ENCODE measurements at places on chromosomes 6 and 20.

DNA sequence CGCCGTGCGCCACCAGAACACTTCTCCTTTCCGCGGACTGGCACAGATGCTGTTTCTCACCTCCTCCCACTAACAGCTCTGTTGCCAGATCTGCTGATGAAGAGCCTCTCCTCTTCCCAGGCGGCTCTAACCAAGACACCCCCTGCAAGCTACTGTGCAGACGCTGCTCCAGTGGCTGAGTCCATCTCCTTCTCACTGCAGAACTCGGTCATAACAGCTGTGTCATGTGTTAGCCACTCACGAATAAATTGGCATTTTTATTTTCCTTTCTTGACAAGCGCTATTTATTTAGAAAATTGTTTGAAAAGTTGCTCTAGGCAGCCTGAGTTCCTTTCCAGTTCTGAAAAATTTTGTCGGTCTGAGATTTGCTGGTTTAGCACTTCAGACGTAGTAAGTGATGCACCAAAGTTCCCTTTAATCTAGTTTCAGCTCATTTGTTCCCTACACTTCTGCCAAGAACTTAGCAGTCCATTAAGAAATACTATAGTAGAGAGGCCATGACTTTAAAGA, 12.8 kb upstream of the PLEKHG1 start:
- no peak for DNase-seq

DNA sequence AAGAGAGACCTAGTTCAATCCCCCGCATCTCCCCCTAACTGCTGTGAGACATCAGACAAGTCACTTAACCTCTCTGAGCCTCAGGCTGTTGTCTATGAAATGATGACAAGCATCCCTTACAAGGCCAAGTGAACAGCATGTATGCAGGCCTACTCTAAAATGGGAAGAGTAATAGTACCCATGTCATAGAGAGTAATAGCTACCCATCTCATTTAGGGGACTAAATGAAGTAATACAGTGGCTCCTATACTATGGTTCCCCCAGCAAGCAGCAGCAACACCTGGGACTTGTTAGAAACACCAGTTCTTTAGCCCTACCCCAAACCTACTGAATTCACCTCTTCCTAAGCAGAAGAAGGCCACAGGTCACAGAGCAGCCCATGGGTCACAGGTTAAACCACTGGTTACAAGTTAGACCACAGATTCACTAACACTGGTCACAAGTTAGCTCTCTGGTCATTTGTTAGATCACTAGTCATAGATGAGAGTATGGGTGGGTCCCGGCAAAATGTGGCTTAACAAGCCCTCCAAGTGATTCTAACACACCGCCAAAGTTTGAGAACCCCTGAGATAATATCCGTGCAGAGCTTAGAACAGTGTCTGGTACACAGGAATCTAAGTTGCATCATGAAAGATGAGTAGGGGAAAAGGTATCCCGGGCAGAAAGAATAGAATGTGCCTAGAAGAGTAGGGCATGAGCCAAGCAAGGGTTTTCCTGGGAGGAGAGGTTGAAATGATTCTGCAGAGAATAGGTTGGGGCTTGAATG, 1.4 kb downstream of the DEFB124 start:
- no peak for DNase-seq

DNA sequence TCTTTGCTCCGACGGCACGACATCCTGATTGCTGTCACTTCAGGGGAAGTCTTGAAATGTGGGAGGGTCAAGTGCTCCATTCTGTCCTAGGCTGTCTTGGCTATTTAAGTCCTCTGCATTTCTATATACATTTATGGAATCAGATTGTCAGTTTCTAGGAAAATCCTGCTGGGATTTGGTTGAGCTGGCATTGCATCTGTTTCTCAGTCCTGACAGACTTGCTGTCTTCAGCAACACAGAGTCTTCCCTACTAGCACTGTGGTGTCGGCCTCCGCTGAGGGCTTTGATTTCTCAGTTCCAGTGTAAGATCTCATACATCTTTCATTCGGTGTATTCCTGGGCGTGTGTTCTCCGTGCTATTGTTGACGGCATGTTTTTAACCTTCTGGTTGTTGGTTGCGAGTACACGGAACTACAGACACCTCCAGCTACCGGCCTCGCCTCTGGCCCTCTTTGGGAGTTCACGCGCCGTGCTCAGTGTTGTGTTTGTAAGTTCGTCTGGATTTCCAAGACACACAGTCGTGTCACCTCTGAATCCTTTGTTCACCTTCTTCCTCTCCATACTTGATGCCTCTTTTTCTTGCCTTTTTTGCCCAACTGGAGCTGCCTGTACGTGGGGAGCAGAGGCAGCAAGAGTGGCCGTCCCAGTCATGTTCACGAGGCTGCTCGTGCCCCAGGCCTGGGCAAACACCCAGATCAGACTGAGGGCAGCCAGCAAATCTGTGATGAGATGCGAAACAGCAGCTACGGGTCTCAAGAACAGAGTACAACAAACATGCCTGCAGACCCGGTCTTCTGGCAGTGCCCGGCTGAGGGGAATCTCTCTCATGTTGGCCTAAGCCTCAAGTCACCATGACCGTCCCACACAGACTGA, 92.8 kb downstream of the TAF4 start:
- no peak for DNase-seq

DNA sequence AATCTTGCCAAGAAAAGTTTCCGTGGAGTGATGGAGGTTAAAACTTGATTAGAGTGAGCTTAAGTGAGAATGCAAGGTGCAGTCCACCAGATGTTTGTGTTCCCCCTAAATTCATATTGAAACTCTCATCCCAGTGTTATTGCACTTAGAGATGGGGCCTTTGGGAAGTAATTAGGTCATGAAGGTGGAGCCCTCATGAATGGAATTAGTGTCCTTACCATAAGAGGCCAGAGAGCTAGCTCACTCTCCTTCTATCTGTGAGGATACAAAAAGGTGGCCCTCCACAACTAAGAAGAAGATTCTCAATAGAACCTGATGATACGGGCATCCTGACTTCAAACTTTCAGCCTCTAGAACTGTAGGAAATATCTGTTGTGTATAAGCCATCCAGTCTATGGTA, 258.6 kb downstream of the GRIK2 start:
- DNase-seq, result no peak

DNA sequence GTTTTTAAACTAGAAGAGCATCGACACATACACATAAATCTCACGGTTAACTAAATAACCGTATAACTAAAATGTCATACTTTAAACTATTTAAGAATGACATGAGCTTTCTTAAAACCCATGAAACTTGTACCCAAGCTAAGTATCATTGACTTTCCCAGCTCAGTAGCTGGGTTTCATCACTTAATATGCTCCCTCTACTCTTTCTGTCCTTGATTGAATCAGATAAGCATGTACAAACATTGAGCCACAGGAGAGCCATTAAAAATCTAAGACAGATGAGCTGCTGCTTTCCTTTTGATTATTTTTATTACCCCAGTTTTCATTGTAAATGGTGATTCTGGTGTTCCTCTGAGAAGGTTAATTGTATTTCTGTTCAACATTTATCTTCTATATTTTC, 115.8 kb downstream of the FOXO3 start:
- no peak for DNase-seq

DNA sequence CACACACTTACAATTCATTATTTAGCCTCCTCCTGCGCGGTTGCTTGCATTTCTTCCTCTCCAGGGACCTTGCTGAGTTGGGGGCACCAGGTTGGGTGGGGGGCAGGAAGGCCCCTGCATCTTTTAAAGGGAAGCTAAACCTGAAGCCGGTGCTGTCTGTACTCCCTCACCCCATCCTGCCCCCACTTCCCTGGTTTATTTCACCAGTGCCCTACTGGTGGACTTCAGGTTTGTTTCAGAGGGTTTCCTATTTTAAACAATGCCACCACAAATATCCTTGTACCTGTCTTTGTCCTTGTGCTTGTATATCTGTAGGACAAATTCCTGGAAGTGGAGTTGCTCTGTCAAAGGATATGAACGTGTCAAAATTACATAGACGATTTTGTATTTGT, 21.0 kb downstream of the PTK7 start:
- no peak for DNase-seq

DNA sequence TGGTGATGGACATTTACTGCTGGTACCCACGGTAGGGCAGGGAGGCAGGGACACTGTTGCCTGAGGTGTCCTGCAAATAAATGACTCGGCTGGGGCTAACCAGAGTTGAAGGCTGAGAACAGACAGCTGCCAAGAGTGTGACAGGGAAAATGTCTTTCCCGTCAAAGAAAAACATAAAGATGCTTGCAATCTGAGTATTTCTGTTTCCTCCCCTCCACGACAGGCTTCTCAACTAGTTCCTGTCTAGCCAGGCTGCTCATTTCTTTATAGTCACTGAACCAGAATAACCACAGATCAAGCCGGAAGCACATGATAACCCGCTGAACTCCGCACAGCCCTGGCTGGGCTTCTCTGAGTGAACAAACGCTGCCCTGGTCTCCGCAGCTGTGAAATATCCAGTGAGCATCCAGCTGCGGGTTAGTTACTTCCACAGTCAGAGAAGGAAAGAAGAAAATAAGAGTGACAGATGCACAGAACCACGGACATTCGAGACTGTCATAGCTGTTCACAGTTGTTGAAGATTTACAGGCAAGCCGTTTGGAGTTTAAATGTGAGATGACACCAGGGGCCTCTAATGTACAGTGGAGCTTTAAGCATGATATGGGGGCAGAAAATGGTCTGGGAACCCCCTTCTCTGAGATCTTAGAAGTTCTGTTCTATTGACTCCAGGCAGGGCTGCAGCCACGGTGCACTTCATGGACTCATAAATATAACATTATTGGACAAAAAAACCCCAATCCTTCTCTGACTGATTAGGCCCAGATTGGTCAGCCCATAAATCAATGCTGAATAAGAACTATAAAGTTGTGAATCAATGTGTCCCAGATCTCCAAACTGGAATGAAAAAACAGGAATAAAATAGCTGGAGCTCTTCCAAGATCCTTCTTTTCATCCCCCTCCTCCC, 299.9 kb upstream of the SUPT3H start:
- DNase-seq, result peak; percentile 46

DNA sequence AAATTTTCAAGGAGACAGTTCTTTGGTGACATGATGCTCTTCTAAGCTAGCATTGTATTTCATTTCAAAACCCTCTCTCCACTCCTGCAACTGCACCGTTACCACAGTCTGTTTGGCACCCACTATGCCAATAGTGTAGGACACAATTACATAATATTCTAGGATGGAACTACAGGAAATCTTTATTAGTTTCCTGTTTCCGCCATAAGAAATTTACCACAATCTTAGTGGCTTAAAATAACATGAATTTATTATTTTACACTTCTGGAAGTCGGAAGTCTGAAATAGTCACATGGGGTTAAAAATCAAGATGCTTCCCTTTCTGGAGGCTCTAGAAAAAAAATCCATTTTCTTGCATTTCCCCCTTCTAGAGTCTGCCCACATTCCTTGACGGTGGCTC, 733.1 kb downstream of the HDGFL1 start:
- DNase-seq, result no peak

GRCh38 chr6:165962366-165962765, 205.3 kb downstream of the TBXT start:
- DNase-seq, result no peak

DNA sequence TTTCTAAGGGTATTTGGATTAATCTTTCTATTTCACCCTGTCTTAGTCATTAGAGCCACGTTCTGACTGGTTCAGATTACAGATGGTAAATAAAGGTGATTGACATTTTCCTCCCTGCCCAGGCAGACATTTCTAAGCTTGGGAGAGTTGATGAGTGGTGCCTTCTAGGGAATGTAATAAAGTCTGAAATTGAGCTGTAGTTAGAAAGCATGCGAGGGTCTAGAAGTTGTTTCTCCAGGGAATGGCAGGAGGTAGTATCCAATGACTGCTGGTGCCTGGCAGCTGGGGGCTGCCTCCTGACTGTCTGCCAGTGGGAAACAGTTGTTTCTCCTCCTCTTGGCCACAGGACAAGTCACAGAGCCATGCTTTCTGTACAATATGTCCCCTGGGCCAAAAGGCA, 14.6 kb downstream of the EDN3 start:
- DNase-seq, result no peak

DNA sequence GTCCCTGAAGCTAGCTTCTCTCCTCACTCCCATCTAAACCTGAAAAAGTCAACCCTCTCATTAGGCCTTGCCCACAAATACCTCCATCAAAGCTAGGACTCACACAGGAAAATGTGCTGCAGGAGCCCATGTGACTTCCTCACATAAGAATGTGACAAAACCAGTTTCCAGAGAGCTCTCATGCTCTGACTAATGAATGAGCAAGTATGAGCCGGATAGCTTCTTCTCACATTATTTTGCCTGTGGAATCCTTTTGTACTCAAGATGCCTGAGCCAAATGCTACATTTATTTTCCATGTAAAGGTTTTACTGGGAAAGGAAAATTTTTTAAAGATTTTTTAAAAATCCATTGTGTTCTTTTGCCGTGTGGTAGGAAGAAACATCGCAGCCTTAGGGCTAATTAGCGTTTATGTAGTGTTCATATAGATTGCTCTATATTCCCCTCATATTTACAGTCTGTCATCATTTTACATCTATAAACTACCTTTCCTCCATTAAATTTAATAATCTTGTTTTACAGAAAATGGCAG, 68.6 kb upstream of the CCN6 start:
- peak; percentile 30 for DNase-seq

GRCh38 chr6:142893088-142893487, 51.9 kb downstream of the HIVEP2 start:
- DNase-seq, result no peak

GRCh38 chr6:2221726-2222274, 23.6 kb downstream of the GMDS start:
- DNase-seq, result no peak

DNA sequence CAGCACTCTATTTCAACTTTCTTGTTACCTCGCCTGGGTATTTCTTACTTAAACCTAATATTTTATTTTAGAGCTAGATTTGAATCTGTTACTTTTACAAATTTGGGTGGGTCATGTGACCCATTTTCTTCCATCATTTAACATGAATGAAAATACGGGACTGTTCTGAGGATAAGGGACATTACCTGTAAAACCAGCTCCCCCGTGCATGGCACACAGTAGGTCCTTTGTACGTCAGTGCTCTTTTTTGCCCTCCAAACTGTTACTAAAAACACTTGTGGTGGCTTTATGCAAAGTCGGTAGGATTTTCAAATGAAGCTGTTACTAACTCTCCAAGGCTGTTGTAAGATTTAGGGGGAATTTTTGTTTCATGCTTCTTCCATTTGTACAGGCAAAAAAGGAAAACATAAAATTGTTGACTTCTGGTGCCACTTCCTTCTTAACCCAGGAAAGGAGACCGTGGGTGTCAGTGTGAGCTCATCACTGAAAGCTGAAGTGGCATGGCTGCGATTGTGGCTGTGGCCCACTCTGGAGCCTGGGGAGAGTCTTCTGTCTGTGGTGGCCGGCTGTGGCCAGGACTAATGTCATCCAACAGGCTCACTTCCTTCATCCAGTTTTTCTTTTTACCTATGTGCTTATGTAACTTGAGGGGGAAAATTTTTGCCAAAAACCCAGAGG, 40.2 kb upstream of the PXDC1 start:
- no peak for DNase-seq

- DNase-seq, result no peak
These were observed 76.8 kb downstream of the MAP3K4 start for GRCh38 chr6:161068321-161068741.

- DNase-seq, result no peak
These were observed 243.8 kb downstream of the LRFN2 start for GRCh38 chr6:40343318-40343876.

- DNase-seq, result no peak
These were observed 194.2 kb upstream of the ZNF184 start for GRCh38 chr6:27667016-27667656.

Data from effector memory CD8-positive, alpha-beta T cell (primary cell).